AG10803 (cell line): ENCODE measurements at places on chromosomes 6 and 20.

- no peak for DNase-seq
Observed at GRCh38 chr6:1103021-1103420, 208.9 kb upstream of the FOXQ1 start.

DNA sequence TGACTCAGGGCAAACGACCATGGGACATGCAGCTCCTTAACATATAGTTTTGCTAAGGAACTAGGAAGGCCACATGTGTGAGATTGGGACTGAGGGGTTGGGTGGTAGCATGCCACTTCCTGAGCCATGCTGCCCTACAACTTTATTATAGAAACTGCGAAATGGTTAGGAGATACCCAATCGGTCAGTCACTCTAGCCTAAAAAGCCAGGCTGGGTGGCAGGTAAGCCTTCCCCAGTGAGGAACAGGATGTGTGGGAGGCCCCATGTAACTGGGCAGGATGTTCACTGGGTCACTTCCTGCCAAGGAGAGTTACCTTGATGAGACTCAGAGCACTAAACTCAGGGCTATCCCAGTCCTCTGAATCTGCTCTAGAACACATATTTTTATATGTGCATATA, 123.5 kb downstream of the MAP3K7 start:
- DNase-seq = no peak

- DNase-seq = no peak
Observed at GRCh38 chr6:82277686-82278085, 30.1 kb upstream of the IBTK start.

GRCh38 chr6:157548635-157549467, 167.9 kb downstream of the ZDHHC14 start:
- no peak for DNase-seq

GRCh38 chr6:156508923-156509322, 268.3 kb upstream of the ARID1B start:
- DNase-seq = no peak

- no peak for DNase-seq
Observed at GRCh38 chr6:45807311-45808041, 208.2 kb downstream of the CLIC5 start.

DNA sequence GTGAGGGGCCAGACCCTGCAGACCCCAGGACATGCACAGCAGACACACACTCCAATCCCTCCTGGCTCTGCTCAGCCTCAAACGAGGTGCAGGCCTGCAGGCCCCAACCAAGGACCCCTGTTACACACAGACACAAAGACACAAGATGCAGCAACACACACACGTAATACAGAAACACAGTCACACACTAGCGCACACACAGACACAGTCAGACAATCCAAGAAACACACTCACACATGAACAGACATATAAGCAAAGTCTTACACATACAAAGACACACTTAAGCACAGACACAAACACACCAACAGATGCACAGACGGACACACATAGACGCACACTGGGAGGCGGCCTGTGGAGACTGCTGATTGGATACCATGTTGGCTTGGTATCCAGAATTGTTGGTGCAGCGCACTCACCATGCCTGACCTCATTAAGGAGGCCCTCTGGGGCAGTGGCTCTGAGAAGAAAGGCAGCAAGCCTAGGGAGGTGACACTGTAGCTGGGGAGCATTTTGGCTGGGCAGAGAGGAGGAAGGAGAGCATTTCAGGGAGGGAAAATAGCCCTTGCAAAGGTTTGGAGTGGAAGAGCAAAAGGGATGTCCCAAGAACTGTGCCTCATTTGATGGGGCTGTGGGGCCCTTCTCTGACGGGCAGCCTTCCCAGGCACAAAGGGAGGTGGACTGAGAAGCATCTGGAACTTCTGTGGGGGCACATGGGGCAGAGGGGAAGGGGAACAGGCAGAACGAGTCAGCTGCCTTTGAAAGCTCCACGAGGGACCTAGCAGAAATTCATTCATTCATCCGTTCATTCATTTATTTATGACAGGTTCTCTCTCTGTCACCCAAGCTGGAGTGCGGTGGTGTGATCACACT, 1.4 kb upstream of the HSPA12B start:
- no peak for DNase-seq

- no peak for DNase-seq
Observed at GRCh38 chr20:1473246-1474220, 6.9 kb upstream of the NSFL1C start.

GRCh38 chr6:52392944-52393343, 27.2 kb upstream of the EFHC1 start:
- peak; percentile 70 for DNase-seq

GRCh38 chr6:99521633-99522151, 6.5 kb upstream of the USP45 start:
- peak; percentile 77 for DNase-seq

DNA sequence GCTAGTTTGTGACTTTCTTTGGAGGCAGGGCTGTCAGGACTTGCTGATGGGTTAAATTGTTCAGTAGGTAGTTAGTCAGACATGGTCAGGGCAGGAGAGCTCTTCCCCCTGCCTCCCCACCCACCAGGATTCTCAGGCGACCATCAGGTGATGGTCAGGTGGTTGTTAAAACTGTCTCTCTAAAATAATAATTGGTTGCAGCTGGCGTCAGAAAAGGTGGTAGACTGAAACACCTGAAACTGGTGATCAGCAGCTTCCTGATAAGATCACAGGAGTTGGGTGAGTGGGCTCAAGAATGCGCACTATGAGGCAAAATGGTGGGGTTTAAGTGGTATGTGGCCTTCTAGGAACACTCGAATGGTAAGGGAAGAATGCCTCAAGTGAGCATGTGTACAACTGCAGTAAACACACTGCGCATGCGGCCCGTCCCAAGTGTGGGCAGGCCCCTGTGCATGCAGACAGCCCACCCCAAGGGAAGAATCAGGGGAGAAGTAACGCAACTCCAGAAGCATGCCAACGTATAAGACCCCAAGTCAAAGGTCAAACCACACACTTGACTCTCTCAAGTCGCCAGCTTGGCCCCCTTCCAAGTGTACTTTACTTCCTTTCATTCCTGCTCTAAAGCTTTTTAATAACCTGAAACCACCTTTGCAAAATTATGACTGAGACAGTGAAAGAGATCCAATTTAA, 7.9 kb upstream of the BLCAP start:
- DNase-seq = no peak

DNA sequence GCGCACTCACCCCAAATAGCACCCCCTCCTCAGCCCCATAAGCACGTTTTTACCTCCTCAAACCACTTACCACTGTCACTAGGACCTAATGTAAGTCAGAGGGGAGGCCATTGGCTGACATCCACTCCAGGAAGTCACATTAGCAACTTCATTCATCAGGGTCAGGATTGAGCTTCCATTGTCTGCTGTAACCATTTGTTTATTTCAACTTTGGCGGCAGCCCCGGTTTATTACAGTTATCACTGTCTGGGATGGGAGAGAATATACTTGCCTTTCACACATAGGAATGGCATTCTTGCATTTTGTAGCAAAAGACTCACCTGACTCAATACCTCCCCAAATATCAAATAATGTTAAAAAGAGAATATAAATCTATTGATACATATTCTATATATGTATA, 38.3 kb downstream of the MAFB start:
- no peak for DNase-seq

- no peak for DNase-seq
Observed at GRCh38 chr6:35027807-35028206, 113.3 kb downstream of the TCP11 start.

- DNase-seq = no peak
Observed at GRCh38 chr6:42042108-42042507, 8.2 kb upstream of the TAF8 start.

DNA sequence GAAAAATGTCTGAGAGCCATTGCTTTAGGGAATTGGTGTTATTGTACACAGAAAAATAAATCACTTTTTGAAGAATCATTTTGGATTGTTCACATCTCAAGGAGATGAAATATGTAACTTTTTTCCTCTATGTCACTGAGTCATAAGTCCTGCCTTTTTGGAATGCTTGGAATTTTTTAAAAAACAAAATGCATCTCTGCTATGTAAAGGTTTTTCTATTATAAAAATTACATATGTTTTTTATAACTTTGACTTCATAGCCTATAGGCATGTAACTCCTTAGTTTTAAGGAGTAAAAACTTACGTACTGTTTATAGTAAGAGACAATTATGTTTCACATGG, 8.7 kb downstream of the RNF144B start:
- DNase-seq = peak; percentile 56

GRCh38 chr20:17189976-17190695, 36.7 kb upstream of the PCSK2 start:
- DNase-seq = no peak

- peak; percentile 86 for DNase-seq
Observed at GRCh38 chr20:1430004-1430451, 36.6 kb downstream of the NSFL1C start.

GRCh38 chr6:106870824-106871717, 103.5 kb downstream of the CD24 start:
- DNase-seq = no peak

- no peak for DNase-seq
Observed at GRCh38 chr6:64955435-64955848, 751.6 kb downstream of the EYS start.

GRCh38 chr6:66725670-66726069, 1018.6 kb upstream of the EYS start:
- no peak for DNase-seq

GRCh38 chr6:26299286-26300042, 65.5 kb upstream of the BTN3A2 start:
- DNase-seq = no peak

DNA sequence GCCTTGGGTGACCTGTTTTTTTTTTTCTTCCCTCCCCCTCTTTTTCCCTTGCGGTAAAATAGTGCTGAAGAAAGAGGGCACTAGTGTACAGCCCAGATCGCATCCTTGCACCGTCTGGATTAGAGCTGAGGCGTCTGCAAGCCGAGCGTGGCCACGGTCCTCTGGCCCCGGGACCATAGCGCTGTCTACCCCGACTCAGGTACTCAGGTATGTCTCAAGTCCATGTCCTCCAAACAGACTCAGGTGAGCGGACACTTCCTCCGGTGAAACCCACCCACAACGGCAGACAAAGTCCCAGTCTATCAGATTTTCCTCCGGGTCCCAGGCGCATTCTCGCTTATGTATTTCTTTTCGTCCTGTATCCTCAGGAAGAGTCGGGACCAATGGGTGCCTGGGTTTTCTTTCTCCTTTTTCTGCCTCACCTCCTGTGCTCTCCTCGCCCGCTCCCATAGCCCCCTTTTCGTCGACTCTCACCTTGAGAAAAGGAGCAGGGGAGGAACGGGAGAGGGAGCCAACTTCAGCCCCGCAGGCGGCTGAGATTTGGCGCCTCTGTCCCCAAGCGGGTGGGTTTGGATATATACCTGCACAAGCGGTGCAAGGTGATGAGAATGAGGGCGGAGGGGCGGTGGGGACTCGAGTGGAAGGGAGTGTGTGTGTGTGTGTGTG, 1.1 kb upstream of the GRM1 start:
- no peak for DNase-seq

DNA sequence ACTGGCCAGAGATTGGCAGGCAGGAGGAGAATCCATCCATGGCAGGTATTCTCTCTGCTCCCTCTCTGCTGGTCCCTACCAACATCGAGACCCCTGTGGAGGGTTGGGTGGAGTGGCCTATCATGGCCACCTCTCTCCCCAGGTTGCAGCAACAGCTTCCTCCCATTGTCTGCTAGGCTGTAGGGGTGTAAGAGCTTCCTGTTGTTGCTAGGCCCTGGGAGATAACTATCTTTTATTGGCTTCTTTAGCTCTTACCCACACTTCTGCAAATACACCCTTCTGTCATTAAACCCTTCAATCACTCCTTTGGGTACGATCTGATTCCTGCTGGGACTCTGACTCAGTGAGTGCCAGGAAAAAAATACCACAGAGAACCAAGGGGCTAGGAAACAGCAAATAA, 66.6 kb upstream of the FAM184A start:
- no peak for DNase-seq

DNA sequence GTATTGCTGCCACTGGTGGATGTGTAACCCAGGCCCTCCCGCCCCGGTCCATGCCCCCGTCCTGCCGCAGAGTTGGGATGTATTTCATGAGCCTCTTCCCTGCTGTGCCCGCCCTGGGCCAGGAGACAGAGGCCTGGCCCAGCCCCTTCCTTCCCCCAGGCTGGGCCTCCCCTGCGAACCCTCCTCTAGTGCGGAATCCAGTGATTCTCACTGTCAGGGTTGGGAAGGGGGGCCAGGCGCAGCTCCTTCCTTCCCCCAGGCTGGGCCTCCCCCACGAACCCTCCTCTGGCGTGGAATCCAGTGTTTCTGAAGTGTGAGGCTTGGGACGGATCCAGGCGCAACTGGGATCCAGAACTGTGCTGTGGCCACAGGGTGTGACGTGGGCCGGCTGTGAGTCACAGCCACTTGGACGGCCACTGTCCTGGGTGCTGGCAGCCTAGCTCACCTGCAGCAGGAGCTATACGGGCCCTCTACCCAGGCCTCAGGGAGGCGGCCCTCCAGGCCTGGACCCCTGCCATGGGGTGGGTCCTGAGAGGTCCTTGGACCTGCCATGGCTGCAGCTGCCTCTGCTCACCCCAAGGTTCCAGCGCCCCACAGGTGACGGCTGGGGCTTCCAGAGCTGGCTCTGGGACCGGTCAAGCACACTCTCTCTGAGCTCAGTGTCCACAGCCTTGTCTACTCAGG, 28.3 kb downstream of the COL20A1 start:
- DNase-seq = peak; percentile 35

- DNase-seq = no peak
Observed at GRCh38 chr20:45354423-45355208, 6.4 kb upstream of the SDC4 start.

GRCh38 chr20:48186915-48187314, 401.6 kb upstream of the SULF2 start:
- DNase-seq = peak; percentile 33

DNA sequence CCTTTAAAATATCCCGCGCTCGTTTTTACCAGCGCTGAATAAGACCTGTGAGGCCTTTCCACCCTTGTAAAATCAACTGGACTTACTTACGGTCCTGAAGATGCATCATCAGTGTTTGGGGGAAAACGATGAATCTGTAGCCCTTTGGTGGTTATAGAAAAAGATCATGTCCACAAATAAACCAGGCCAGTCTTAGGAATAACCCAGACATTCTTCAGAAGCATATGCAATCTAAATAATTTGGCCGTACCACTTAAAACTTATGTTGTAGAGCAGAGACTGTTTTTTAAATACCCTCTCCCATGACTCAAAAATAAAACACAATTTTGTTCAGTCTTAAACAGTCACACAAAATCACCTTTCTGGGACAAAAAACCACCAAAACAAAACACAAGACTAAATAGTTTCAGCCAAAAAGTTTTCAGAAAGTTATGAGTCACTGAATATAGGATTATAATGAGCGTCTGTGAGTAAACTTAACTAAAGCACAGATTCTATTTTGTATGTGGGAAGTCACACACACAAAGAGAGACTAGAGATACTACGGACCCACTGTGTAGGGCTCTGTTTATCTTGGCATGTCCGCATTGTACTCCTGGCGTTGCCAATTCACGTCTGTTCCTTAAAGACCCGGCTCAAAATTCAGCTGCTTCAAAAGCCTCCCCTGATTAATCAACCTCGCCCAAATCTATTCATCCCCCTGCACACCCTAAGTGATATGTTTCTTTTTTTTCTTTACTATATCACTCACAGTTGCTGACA, 26.5 kb upstream of the SMOC2 start:
- no peak for DNase-seq
